ENCODE measurements at places on chromosomes 1 and 21.
A peak's percentile ranks its signal among the peaks of the same experiment; 100 is the strongest.

DNA sequence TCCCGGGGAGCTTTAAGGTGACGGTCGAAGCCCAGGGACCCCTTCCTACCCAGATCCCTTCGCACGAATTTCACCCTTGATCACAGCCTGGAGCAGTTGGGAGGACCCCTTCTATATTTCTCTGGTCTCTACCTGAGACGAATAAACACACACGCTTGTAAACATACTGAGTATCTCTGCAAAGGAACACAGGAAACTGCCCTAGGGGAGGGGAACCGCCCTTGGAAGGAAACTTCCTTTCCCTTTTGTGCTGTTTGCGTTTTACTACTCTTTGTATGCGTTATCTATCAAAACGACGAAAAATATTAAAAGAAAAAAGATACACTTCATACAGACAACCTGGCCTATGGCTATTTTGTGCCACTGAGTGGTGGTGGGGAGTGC is 750 bp downstream of the NECAP2 start:
- no peak for DNase-seq

- DNase-seq = no peak
These were observed 142.5 kb upstream of the MAGI3 start for GRCh38 chr1:113247782-113248181.

- peak; percentile 59 for DNase-seq
These were observed 3.2 kb downstream of the LRRC42 start for GRCh38 chr1:53949023-53949990.

GRCh38 chr1:89547563-89548116 is 23.0 kb downstream of the LRRC8B start:
- peak; percentile 54 for DNase-seq

- DNase-seq = no peak
These were observed 28.4 kb upstream of the TMEM125 start for GRCh38 chr1:43241413-43241836.

DNA sequence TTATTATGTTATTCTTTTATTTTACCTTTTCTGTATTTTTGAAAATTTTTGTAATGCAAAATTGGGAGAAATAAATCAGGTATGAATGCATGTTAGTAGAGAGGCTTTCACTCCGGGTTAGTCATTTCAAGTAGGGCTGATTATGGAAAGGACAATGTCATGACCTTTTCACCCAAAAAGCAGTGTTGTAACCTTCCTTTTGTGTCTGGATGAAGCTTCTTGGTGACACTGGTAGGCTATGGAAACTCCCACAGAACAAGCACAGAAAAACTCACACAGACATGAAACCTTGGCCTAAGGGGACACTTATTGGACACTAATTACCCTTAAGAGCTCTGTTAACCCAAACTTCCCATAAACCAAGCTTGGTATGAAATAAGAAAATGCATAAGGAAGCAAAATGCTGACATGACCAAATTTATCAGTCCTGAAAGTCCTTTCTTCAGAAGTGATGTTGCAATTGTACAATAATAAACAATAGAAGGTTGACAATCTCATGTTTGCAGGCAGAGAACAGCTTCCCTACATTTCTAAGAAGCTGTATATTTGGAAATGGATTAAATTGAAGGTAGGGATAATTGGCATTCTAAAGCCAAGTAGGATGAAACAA is 70.0 kb upstream of the KCNJ15 start:
- DNase-seq = no peak

GRCh38 chr1:162873671-162874666 is 13.0 kb upstream of the CCDC190 start:
- DNase-seq = no peak

DNA sequence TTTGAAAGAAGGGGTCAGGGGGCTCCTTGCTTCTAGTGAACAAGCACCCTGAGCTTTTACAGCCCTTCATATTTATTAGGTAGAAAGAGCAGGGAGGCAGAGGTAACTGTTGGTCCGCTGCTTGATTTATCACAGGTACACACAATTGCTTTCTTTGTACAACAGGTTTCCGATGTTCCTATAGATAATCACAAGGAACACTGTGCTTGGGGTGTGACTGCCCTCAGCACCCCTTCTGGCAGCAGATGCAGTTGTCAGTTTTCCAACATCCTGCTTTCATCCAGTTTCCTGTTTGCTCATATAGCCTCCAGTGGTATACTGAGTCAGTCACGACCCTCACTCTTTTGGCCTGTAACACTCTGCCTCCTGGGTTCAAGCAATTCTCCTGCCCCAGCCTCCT is 40.6 kb downstream of the SCP2 start:
- DNase-seq = no peak

DNA sequence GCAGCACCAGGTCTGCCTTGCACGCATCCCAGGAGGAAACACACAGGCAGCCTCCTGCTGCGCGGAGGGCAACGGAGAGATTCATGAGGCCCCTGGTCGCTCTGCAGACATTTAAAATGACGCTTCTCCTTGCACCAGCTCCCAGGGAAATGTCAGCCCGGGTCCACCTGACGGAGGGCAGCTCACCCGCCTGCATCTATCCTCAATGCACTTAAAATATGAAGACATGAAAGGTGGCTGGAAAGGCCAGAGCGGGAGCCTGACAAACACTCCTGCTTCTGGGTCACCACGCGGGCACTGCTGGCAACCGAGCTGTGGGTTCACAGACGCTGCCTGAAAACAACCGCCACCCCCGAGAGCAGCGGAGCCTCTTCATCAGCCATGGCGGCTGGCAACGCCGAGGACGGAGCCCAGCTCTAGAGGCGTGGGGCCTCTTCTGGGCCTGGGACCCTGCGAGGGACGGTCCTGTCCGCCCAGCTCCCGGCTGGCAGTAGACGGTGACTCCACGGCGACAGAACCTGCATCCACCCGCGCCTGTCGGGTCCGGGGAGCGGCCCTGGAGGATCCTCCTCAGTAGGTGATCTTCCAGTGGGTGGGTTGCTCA is 22.7 kb downstream of the POFUT2 start:
- DNase-seq = no peak

DNA sequence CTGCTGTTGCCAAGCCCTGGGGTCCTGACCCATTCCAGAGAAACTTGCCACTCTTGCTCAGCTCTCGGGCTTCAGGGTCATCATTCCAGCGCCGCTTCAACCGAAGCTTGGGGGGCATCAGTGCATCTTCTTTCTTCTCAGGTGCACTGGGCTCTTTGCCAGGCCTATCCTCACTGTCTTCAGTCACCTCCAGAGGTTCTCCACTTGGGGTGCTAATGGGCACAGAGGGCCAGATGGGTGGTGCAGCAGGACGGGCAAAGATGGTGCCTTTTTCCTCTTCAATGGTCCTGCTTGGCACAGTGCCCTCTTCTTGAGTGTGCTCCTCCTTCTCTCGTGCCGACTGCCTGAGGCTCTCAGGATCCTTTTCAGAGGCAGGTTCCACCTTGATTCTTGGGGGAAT is 13.3 kb downstream of the ETV3 start:
- DNase-seq = peak; percentile 20

- no peak for DNase-seq
These were observed 18.8 kb downstream of the SLX9 start for GRCh38 chr21:44958471-44959191.

GRCh38 chr1:104617474-104617873 is 867.8 kb downstream of the AMY1C start:
- DNase-seq = no peak

DNA sequence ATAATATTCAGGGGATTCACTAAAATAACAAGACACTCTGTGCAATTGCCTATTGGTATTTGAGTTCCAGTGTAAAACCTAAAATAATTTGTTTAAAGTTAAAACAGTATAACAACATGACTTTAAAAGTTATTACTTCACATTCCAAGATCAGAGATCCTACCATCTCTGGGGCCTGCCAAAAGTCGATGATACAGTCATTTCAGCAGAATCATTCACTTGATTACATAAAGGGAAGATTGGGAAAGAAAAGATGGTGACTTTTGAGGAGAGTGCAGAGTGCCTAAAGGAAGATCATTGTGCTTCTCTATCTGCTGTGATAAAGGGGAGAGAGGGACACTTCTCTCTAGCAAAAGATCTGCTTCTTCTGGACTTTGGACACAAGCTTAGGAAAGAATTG is 784.4 kb upstream of the ADGRL4 start:
- DNase-seq = no peak

DNA sequence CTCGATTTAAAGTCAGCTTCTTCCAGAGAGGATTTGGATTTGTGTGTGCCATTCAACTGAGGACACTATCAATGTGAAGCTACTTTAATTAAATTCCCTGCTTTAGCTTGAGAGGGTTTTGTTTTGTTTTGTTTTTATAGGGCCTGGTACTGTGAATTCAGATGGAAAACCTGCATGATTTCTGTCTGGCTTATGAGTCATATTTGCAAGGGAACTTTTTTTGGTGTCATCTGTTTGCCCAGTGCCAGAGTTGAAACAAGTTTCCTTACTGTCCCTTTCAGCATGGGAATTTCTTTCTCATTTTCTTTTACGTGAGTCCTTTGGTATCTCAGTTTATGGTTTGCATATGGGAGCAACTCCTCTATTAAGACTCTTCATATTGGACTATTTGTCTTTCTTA is 194.6 kb downstream of the GREM2 start:
- DNase-seq = no peak

DNA sequence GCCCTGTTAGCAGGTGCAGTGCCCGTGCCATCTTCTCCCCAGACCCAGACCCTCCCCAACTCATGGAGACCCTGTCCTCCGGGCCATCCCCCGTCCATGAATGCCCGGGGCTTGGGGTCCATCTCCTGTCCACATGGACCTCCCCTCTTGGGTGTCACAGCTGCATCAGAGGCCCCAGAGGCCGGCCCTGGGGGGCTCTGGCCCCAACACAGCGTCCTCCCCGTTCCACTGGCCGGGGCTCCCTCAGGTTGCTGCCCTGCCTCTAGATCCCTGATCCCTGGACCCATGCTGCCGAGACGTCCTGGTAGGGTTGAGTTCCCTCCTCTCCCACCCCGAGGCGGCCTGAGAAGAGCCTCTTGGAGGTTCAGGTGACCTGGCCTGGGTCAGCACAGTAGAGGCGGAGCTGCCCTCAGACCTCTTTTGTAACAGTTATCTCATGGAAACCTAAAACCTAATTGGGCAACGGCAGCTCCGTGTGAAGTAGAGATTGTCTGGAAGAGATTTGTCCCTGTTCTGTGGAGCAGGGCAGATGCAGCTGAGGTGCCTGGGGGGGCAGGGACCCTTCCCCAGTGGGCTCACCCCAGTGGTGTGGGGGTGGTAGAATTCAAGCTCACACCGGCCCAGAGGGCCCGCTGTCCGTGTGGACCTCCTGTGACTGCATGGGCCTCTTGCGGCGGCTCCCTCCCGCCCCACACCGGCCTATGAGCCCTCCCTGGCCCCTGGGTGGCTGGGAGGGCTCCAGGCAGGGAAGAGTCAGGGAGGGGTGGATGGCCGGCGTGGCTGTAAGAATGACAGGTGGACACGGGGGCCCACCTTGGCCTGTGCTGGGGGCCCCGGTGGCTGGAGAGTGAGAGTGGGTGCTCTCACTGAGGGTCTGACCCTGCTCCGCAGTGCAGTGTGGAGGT is 56.1 kb downstream of the SKI start:
- no peak for DNase-seq

DNA sequence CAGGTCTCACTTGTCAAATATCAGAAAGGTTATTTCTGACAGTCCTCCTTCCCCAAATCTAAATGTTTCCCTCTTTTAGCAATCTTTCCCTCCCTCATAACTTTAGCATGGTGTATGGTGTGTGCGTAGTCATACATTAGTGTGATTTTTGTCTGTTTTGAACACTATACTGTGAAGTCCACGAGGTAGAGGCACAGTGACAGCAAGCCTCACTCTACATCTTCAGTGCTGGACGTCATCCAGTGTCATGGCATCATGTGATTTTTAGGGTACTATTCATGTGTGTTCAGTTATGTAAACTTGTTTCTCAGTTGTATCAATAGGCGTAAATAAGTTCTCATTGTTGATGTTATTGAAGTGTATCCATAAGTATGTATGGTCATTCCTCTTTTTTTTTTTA is 39.1 kb downstream of the DYRK1A start:
- DNase-seq = no peak

GRCh38 chr1:159771127-159771895 is 9.5 kb upstream of the DUSP23 start:
- no peak for DNase-seq

GRCh38 chr1:47617381-47618221 is 179.8 kb downstream of the FOXD2 start:
- no peak for DNase-seq

GRCh38 chr1:59900640-59901039 is 25.9 kb downstream of the CYP2J2 start:
- DNase-seq = no peak

DNA sequence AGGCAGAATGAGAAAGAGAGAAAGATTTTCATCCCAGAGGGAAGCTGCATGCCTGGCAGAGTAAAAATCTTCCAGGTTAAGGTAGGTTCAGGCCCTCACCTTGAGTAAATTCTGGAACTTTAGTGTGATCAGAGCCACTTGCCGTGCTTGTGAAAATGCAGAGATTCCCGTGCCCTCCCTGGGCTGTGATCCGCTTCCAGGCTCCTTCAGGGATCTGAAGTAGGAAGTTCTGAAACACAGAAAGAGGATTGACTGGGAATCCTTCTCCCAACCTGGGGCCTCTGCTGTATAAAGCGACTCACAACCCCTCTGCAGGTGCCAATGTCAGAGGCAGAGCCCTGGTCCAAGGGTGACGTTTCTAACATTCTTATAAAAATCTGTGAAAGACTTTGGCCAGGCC is 26.6 kb downstream of the NUAK2 start:
- no peak for DNase-seq

All from NCI-H446 (cell line).